Urinary bladder (tissue), 4 donors: ENCODE measurements at places on chromosomes 11 and 22. TPM values are rescaled to one million over a fixed set of nuclear protein-coding genes. Genes with fewer than 3 reads are reported as not detected.

DNA sequence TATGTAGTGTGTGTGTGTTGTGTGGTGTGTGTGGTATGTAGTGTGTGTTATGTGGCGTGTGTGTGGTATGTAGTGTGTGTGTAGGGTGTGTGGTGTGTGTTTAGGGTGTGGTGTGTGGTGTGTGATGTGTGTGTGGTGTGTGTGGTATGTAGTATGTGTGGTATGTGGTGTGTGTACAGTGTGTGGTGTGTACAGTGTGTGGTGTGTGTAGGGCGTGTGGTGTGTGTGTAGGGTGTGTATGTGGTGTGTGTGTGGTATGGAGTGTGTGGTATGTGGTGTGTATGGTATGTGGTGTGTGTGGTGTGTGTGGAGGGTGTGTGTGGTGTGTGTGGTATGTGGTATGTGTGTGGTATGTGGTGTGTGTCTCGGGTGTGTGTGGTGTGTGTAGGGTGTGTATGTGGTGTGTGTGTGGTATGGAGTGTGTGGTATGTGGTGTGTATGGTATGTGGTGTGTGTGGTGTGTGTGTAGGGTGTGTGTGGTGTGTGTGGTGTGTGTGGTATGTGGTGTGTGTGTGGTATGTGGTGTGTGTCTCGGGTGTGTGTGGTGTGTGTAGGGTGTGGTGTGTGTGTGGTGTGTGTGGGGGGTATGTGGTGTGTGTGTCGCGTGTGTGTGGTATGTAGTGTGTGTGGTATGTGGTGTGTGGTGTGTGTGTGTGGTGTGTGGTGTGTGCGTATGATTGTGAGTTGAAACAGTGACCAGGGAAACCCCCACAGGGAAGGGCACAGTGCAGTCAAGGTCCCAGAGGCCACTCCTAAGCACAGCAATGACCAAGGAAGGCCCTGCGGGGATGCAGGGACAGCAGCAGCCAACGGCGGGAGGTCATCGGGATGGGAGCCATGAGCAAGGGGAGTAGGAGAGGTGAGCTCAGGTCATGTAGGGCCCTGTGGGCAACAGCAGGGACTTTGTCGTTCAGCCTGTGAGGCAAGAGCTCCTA lies 2.9 kb upstream of the PPP6R2 start:
- DNase-seq, result no peak

DNA sequence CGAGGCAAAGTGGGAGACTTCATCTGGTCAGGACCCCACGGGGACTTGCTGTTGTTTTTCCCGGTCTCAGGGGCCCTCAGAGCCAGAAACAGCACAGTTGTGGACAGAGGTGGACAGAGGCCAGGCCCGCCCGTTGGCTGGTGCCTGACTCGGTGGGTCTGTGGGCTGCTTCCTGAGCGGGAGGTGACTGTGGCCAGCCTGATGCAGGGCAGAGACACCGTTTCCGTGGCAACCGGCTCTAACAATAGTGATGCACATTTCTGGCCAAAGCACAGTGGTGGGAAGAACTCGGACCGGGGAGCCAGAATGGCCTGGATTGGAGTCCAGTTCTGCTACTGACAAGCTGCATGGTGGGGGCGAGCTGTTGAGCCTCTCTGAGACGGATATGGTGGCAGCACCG lies 58.7 kb upstream of the ATXN10 start:
- no peak for DNase-seq

- DNase-seq, result no peak
Observed at GRCh38 chr11:94650756-94651155, 83.6 kb downstream of the PIWIL4 start.

DNA sequence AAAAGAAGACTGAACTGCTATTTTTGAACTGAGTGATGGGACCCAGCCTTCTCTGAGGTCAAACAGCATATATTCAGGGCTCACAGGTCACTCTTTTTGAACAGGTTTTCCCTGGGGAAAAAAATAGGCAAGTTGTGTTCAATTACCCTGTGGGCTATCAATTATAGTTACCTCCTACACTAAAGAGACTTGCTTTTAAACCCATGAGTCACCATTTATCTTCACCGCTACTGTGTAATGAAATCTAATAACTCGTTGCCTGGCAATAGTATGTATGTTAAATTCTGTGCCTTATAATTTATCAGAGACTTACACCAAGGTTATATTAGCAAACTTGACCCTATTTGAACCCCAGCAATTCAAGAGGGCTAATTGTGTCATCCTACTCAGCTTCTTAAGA lies 98.5 kb downstream of the CYP2R1 start:
- DNase-seq, result no peak

DNA sequence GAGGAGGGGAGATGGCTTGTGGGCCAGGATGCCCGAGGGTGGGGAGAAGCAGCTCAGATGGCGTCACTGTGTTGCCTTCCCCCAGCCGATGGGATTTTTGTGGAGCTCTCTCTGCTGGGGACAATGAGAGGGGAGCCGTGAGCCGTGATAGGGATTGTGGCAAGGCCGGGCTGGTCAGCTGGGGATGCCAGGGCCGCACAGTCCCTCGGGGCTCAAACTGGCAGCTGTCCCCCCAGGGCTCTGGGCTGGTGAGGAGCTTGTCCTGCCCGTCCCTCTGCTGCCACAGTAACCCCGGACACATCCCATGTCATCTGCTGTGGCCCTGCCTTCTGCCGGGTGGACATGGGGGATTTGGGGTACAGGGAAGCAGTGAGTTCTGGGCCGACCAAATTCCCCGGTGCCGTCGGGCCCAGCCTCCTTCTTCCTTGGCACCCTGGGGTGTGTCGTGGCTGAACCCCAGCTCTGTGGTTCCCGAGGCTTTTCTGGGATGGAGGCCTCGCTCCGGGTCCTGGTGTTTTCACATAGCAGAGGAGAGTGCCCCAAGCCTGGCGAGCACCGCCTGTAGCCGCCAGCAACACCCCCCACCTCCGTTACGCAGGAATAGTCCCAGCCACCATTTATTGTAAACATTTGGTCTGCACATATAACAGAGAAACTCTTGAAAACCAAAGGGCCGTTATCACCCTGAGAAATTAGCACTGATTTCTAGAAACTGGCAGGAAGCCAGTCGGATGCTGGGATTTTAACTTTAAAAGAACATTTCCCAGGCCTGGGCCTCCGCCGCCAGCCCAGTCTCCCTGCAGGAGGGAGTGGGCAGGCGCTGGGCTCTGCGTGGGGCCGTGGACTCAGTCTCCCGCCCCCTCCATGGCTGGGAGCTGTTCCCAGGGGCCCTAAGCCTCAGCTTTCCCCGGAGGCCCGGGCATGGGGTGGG lies 9.9 kb downstream of the BRSK2 start:
- DNase-seq, result no peak

The CCDC89 gene
- 4.1 TPM for total RNA-seq

- no peak for DNase-seq
Observed at GRCh38 chr11:126384449-126385070, 29.1 kb downstream of the ST3GAL4 start.

- DNase-seq, result no peak
Observed at GRCh38 chr11:107549253-107549953, 16.1 kb downstream of the ALKBH8 start.

GRCh38 chr11:5288108-5288905 lies 13.4 kb downstream of the OR51B4 start:
- no peak for DNase-seq

The KCNQ1 gene
- 6.3 TPM for total RNA-seq

DNA sequence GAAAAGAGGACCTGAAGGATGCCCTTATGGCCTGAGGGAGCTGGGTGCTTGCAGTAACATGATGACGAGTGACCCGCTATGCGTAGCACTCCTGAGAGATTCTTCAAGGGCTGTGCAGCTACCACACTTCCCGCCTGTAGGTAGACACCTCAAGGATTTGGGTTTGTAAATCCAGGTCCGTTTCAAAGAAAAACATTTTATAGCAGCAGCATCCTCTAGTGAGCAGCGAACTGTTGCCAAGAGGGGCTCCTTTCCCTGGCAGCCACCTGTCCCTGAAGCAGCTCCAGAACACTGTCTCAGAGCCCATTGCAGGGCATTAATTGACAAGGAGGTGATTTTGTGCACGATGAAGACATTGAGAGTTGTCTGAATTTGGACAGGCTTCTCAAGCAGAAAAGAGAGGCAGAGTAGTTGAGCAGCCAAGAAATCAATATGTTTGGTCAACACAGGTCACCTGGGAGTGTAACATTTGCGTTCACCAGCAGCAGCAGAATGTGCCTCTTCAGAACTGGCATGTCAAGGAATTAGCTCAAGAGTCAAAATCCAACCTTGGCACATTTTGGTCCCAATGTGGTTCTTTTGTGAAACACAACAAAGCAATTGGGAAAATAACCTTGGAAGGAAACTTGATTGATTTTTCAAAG lies 209.8 kb upstream of the MTNR1B start:
- no peak for DNase-seq

GRCh38 chr11:75445315-75445953 lies 12.4 kb upstream of the KLHL35 start:
- no peak for DNase-seq

GRCh38 chr11:86784241-86784681 lies 16.1 kb upstream of the PRSS23 start:
- no peak for DNase-seq

The ANKK1 gene
- total RNA-seq, result 0.16 TPM

GRCh38 chr11:57511741-57512430 lies 3.6 kb downstream of the SLC43A1 start:
- no peak for DNase-seq
